Left cardiac atrium (tissue), 4 donors: ENCODE measurements at places on chromosomes 16 and 17. TPM values are rescaled to one million over a fixed set of nuclear protein-coding genes. Genes with fewer than 3 reads are reported as not detected.

- no peak for DNase-seq
Measured at GRCh38 chr16:55369151-55369550, 45.1 kb downstream of the IRX6 start.

Gene SLC35G3
- total RNA-seq: not detected

GRCh38 chr17:66466840-66467367 lies 164.5 kb downstream of the PRKCA start:
- peak; percentile 31 for DNase-seq

- no peak for DNase-seq
Measured at GRCh38 chr16:66843191-66843590, 1.0 kb upstream of the CA7 start.

DNA sequence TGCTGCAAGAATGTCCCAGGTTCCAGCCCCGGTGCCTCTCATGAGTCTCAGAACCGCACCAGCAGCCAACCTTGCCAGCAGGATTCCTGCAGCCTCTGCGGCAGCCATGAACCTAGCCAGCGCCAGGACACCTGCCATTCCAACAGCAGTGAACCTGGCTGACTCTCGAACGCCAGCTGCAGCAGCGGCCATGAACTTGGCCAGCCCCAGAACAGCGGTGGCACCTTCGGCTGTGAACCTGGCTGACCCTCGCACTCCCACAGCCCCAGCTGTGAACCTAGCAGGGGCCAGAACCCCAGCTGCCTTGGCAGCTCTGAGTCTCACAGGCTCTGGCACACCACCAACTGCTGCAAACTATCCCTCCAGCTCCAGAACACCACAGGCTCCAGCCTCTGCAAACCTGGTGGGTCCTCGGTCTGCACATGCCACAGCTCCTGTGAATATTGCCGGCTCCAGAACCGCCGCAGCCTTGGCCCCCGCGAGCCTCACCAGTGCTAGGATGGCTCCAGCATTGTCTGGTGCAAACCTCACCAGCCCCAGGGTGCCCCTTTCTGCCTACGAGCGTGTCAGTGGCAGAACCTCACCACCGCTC lies 9.8 kb downstream of the ELOB start:
- DNase-seq: peak; percentile 24

Gene MAPK7
- total RNA-seq: 13.8 TPM

- peak; percentile 40 for DNase-seq
Measured at GRCh38 chr16:12646490-12647274, 157.0 kb downstream of the CPPED1 start.

Gene AOC3
- total RNA-seq: 56.6 TPM

Gene KRTAP9-4
- not detected for total RNA-seq

DNA sequence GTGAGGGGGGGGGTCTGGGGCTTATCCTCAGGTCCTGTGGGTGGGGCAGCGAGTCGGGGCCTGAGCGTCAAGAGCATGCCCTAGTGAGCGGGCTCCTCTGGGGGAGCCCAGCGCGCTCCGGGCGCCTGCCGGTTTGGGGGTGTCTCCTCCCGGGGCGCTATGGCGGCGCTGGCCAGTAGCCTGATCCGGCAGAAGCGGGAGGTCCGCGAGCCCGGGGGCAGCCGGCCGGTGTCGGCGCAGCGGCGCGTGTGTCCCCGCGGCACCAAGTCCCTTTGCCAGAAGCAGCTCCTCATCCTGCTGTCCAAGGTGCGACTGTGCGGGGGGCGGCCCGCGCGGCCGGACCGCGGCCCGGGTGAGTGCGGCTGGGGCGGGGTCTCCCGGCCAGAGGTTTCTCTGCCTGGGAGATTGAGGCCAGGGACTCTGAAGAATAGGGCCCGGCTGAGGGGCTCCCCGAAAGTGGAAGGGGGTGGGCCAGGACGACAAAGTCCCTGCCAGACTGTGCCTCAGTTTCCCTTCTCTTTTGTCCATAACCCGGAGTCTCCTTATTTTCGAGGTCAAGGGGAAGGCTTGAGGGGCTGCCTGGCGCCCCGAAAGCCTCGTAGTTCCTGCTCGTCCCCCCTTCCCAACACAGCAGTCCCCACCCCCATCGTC lies at the start of gene FGF11:
Gene FGF11, plus strand, starts transcription at position 51 of the 651 bp plus-strand sequence. Its CDS starts 109 bp downstream, at position 160.
- no peak for DNase-seq

Gene DPEP2
- 2.7 TPM for total RNA-seq

Gene ABCC12
- total RNA-seq: not detected

- DNase-seq: no peak
Measured at GRCh38 chr16:228151-228851, 948 bp downstream of the LUC7L start.

DNA sequence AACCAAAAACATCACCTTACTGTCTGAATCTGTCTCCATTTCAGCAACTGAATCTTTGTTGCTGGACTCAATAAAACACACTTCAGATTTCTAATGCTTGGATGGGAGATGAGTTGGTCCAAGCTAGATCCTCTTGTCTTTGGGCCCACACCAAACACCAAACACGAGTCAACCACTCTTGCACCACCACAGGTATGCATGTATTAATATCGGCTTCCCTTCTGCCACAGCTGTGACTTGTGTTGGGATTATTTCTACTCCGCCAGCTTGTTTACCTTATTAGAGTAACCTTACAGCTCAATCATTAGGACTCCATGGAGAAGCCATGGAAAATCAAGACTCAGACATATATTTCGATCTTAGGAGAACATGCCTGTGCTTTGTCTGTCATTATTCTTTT lies 49.9 kb downstream of the XYLT1 start:
- DNase-seq: no peak

Gene CBLN1
- total RNA-seq: 1.9 TPM

Gene TBC1D3I
- total RNA-seq: not detected

Gene C16orf74
- 2.6 TPM for total RNA-seq

- no peak for DNase-seq
Measured at GRCh38 chr17:1509290-1509881, 7.0 kb downstream of the INPP5K start.

Gene PRR15L
- 0.62 TPM for total RNA-seq

DNA sequence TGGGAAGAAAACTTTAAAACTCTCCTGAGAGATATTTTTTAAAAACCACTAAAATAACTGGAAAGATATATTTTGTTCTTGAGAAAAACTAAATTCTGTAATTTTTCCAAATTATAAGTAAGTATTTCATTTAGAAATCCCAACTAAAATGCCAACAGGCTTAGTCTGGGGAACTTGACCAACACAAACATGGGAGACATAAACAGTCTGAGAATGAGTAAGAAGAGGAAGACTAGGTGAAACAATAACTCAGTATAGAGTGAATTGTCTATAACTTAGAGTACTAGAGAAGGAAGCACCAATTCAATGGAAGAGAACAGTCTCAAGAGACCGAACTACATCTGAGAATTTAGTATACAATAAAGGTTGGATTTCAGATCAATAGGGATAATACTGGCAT lies 2.9 kb downstream of the CMTM1 start:
- no peak for DNase-seq

GRCh38 chr16:11542069-11542744 lies 44.5 kb downstream of the LITAF start:
- no peak for DNase-seq
